Endothelial cell of umbilical vein (primary cell): ENCODE measurements at places on chromosomes 2 and 18.

DNA sequence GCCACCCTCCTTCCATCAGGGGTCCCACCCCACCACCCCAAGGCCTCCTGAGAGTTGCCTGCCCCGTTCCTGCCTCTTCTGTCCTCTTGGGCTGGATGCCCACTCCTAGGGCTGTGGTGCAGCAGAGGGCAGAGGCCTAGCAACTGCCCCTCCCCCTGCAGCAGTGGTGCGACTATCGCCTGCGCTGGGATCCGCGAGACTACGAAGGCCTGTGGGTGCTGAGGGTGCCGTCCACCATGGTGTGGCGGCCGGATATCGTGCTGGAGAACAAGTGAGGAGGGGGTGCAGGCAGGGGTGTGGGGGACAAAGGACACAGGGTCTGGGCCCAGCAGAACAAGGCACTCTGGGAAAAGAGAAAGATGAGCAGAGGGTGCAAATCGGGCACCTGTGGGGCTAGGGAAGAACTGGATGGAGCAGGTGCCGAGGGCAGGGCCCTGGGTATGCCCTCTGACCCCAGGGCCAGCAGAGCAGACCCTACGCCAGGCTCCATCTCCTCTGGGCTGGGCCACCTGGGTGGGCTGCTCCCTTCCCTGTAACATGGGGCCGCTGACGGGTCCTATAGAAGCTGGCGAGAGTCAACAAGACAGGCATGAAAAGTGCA is 1.0 kb downstream of the CHRNG start:
- no peak for DNase-seq

- no peak for DNase-seq
These were observed 1618.6 kb upstream of the CELF4 start for GRCh38 chr18:39184176-39184575.

GRCh38 chr18:421247-422155 is 79.0 kb downstream of the COLEC12 start:
- DNase-seq, result peak; percentile 60

GRCh38 chr2:30026091-30027055 is 105.0 kb upstream of the ALK start:
- DNase-seq, result no peak

- peak; percentile 64 for DNase-seq
These were observed 725 bp downstream of the FIGN start for GRCh38 chr2:163734881-163735684.

GRCh38 chr18:13161276-13161899 is 57.2 kb upstream of the LDLRAD4 start:
- DNase-seq, result no peak

GRCh38 chr2:25951071-25951547 is 31.2 kb downstream of the KIF3C start:
- DNase-seq, result peak; percentile 86

DNA sequence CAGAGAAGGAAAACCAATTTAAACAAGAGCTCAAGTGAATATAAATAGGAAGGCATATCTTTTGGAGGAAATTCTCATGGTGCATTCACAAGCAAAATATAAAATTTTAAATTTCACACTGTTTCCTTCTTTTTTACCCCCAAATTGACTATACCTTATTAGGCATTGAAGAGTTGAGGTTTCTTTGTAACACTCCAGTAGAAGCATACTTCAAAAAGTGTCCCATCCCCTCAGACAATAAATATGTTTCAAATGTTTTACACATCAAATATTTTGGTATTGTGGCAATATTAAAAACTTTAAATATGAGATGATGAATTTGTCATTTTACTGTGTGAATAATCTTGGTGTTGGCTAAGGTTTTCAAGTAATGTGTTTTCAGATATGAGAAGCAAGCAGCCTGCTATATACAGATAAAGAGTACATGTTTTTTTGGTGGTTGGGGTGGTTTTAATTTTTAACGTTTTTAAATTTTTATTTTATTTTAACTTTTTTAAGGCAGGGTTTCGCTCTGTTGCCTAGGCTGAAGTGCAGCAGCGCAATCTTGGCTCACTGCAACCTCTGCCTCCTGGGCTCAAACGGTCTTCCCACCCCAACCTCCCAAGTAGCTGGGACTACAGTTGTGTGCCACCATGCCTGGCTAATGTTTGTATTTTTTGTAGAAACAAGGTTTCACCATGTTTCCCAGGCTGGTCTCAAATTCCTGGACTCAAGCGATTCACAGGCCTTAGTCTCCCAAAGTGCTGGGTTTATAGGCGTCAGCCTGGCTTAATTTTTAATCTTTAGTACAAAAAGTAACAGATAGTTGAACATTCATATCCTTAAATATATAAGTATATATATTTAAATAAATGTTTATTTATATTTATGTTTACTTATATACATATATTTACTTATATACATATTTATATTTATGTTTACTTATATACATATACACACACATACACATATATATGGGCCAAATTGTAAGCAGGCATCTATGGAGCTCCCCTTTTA is 36.5 kb upstream of the DLX1 start:
- DNase-seq, result no peak

GRCh38 chr2:169803480-169803879 is 4.8 kb downstream of the SSB start:
- no peak for DNase-seq

- DNase-seq, result no peak
These were observed 443.5 kb upstream of the SLC14A2 start for GRCh38 chr18:45171679-45172191.

GRCh38 chr2:166297951-166298350 is 77.8 kb downstream of the SCN9A start:
- DNase-seq, result no peak

- DNase-seq, result no peak
These were observed 23.6 kb downstream of the CPO start for GRCh38 chr2:206962966-206963365.

- no peak for DNase-seq
These were observed 60.6 kb downstream of the BCL2 start for GRCh38 chr18:63258749-63259566.

- no peak for DNase-seq
These were observed 274.7 kb upstream of the HNMT start for GRCh38 chr2:137689549-137689948.

GRCh38 chr2:209547726-209548125 is 123.9 kb downstream of the MAP2 start:
- DNase-seq, result no peak

DNA sequence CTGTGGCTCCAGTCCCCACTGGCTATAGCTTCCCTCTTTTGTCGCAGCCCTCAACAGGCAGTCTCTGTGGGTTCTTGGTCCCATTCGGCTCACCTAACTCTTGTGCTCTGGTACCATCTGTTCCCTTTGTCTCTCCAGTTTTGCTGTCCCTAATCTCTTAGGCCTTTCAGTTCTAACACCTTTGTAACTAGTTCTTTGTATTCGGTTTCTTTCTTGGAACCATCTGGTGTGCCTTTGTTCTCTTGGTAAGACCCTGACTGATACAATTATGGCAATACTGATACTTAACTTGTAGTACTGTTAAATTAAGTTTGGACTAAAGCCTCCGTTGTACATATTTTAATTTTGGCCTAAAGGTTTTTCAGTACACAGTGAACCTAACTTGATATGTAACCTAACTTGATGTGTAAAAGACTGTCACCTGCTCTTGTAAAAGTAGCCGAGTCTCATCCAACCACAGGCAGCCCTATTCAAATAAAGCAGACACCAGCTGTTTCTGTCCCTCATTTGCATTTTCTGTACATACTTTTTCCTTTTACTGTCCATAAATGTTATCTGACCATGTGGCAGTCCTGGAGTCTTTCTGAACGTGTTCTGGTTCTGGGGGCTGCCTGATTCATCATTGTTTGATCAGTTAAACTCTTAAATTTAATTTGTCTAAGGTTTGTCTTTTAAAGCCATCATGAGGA is 4.8 kb upstream of the MRPL44 start:
- no peak for DNase-seq

DNA sequence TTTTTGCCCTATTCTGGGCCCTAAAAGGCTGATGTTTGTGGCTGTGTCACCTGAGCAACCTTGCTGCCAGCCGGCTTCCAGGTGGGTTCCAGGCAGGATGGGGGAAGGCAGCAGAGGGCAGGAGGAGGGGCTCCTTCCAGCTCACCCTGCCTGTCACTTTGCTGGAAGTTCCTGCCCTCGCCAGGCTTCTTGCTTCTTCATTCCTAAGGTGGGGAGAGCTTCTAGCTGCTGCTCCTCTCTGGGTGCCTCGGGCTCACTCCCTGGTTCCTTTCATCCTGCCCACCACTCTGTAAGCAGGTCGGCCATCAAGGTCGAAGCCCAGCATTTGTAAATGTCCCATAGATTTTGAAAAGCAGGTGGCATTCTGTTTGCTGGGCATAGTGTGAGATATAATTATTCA is 249.4 kb upstream of the HS6ST1 start:
- no peak for DNase-seq

- peak; percentile 73 for DNase-seq
These were observed at the start of gene IL1R1 for GRCh38 chr2:102141970-102142828. Gene IL1R1 (plus strand): TSS chr2:102142746. CDS start chr2:102157725, 14,979 bp downstream.

DNA sequence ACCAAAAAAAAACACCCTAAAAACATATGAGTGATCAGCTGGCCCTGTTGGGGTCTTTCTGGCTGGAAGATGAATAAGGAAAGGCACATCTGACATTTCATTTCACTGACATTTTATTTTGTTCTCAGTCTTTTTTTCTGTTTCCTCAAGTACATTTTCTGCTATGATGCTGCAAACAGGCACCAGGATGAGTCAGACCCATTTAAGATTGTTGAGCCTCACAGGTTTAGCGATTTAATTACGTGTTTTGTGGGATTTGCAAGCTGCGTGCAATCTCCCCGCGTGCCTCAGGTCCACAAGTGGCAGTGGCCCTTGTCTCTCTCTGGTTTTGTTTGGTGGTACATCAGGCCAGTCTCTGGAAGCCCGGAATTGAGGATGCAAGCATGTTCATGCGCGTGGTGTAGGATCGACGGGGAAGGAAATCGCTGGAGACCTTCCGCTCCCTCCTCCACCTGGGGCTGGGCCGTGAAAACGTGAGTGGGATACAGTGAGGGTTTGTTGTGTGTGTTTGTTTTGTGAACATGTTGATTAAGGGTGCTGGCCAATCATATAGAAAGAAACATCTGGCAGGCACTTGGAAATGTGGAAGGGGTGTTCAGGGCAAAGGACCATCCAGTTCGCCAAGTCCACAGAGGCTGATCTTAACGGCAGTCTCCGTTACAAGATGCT is 120.2 kb upstream of the ZNF516 start:
- no peak for DNase-seq

DNA sequence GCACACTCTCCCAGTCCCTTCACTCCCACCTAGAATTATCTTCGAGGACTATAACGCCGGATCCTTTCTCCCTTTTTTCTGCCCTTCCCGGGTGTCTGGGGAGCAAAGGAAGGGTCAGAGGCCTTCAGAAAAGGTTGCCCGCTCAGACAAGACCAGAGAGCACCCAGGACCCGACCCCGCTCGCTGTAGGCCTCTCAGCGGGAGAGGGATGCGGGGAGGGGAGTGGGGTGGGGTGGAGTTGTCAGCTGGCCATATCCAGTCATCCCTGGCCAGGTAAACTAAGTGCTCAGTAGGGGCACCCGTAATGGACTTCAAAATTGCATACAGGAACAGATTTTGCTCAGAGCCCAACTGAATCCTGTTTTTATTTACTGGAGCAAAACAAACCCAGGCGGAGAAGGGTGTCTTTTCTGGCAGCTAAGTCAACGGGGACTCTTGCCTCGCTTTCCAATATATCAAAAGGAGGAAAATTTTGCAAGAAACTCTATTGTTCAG is 65.0 kb downstream of the NOL4 start:
- DNase-seq, result no peak

DNA sequence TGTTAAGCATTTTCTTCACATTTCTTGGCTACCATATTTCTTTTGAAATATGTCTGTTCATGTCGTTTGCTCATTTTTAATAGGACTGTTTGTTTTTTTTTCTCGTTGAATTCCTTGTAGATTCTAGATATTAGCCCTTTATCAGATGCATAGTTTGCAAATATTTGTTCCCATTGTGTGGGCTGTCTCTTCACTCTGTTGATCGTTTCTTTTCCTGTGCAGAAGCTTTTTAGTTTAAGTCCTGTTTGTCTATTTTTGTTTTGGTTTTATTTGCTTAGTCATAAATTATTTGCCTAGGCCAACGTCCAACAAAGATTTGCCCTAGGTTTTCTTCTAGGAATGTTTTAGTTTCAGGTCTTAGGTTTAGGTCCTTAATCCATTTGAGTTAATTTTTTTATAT is 1494.7 kb downstream of the SUCLG1 start:
- no peak for DNase-seq

DNA sequence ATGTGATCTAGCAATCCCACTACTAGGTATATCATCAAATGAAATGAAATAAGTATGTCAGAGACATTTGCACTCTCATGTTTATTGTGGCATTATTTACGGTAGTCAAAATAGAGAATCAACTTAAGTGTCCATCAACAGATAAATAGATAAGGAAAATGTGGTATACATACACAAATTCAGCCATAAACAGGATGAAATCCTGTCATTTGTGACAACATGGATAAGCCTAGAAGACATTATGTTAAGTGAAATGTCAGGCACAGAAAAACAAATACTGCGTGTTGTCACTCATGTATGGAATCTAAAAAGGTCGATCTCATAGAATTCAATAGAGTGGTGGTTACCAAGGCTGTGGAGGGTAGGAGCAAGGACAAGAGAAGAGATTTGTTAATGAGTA is 22.1 kb upstream of the CBLN2 start:
- no peak for DNase-seq

- no peak for DNase-seq
These were observed 2.7 kb downstream of the PPP1CB start for GRCh38 chr2:28754321-28754720.

DNA sequence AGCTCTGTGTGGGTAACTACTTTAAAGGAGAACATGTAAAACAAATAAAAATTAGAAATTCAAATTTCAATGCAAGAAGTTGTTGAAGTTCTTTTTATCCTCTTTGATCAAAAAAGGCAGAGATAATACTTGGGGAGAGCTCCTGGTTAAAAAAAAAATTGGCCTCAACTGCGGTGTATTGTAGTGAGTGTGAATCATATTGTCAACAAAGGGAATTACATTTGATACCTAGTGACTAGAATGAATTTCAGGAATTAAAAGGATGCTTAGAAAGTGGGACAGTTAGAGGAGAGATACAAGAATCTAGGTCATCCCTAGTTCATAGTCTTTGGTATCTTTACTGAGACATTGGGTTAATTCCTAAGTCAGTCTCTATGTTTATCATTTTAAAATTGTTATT is 473.0 kb downstream of the CCDC85A start:
- DNase-seq, result no peak

DNA sequence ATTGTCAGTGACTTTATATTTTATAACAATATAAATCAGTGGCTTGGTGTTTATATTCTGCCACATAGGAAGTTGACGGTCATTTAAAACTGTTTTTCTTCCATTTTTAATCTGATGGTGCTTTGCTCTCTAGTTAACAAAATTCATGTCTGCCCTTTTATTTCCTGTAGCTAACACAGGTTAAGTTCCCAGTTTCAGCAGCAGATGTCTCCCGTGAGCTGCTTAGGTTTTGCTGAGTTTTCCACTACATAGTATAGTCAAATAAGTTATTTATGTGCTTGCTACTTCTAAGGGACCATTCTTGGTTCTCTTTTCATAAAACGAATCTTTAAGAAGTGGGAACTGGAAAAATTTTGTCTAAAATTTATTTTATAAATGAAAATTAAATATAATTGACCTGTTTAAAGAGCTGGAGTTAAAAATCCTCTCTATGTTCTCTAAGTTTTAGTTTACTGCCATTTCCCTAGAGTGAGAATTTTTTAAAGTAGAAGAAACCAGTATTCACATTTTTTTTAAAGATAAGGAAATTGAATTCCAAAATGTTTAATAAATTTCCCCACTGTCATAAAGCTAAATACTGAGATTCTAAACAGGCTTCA is 20.6 kb downstream of the HTR2B start:
- peak; percentile 86 for DNase-seq

GRCh38 chr2:23376972-23377371 is 8.0 kb upstream of the KLHL29 start:
- DNase-seq, result no peak
